Activated B cell treated with CpG ODN at 0.5 μM for 24 hours (primary cell): ENCODE measurements at places on chromosomes 7 and 10. TPM values are rescaled to one million over a fixed set of nuclear protein-coding genes. Genes with fewer than 3 reads are reported as not detected.

Gene RPEL1
- total RNA-seq, result not detected in 2 replicates

Gene VENTX
- 0.13 TPM in 1 of 2 replicates, not detected in the other for total RNA-seq

Gene CDNF
- 0.49 and 0.98 TPM in 2 replicates for total RNA-seq

GRCh38 chr10:4581929-4582328, 244.1 kb upstream of the AKR1E2 start:
- no peak for DNase-seq
- H3K4me3 ChIP-seq, result no peak overlapping the region
- no peak overlapping the region for H3K27ac ChIP-seq
- H3K36me3 ChIP-seq, result no peaks in the 10 kb centered on the region

Gene PLEKHS1
- total RNA-seq, result 0.07 TPM in 1 of 2 replicates, not detected in the other
